CD4-positive, alpha-beta T cell (primary cell): ENCODE measurements at places on chromosomes 1 and 21.

DNA sequence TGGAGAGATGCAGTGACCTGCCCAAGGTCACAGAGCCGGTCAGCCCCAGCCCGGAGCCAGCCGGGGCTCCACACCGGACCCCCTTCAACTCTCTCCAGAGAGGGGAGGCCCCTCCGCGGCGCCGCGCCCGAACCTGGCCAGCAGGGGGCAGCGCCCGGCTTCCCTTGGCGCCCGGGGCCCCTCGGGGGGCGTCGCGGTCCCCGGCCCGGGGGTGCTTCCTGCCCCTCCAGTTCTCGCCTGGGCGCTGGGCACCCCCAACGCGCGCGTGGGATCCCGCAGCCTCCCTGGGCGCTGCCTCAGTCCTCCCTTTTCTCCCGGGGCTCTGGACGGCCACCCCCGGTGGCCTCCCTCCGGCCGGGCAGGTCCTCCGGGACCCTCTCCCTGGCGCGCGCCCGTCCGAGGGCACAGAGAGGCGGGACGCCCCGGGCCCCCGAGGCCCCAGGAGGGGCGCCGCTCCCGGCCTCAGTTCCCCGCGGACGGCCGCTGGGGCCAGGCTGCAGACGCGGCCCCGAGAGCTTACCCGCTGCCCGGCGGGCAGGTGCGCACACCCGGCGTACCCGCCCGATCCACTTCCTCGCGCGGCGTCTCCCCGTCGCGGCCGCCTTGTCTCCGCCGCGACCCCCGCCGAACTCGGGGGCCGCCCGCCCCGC, 406 bp downstream of the HTR1D start:
- DNase-seq, result peak; percentile 25

GRCh38 chr21:15682186-15682895, 47.4 kb upstream of the USP25 start:
- DNase-seq, result peak; percentile 40

GRCh38 chr1:187038784-187039183, 210.0 kb downstream of the PLA2G4A start:
- DNase-seq, result no peak

- no peak for DNase-seq
Observed at GRCh38 chr1:76268341-76268740, 193.8 kb downstream of the ST6GALNAC3 start.

- peak; percentile 46 for DNase-seq
Observed at GRCh38 chr21:44089001-44089911, 17.9 kb upstream of the PWP2 start.

DNA sequence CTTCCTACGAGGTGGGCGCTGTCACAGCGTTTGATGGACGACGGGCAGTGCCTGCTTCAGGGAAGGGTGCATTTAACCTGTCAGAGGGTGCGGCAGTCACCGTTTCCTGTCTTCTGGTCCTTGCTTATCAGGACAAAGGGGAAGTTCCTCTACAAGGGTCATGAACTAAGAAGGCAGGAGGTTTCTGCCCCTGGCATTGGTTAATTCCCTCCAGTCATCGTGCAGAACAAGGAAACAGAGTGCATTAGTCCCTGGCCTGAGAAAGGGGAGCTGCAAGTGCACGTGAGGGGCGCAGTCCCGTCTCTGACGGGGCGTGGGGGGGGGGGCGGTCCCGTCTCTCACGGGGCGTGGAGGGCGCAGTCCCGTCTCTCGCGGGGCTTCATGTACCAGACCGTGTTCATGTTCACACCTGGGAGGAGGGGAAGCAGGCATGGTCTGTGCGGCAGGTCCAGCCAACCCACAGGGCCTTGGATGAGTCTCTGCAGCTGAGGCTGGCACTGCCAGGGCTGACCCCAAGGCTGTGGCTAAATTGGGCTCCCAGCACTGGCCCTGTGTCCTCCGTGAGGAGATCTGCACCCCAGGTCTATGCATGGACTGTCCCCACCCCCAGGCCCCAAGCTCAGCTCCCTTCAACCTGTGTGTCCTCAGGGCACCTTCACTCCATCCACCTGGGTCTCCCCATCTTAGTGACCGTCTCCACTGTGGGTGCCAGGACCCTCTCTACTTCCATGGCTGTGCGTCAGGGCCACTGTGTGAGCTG, 89.2 kb upstream of the COL6A1 start:
- DNase-seq, result peak; percentile 40

DNA sequence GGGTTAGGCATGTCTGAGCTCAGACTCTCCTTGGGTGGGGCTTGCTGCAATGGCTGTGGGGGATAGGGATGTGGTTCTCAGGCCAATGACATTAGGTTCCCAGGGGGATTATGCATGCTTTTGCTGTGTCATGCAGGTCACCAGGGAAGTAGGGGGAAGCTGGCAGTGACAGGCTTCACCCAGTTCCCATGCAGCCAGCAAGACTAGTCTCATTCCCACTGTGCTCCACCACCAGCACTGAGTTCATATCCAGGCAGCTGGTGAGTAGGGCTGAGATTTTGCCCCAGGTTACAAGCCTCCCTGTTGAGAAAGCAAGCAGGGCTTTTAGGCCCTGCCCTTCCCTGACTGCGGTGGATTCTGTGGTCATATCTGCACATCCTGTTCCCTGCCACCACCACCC, 32.1 kb upstream of the PLA2G5 start:
- DNase-seq, result no peak

DNA sequence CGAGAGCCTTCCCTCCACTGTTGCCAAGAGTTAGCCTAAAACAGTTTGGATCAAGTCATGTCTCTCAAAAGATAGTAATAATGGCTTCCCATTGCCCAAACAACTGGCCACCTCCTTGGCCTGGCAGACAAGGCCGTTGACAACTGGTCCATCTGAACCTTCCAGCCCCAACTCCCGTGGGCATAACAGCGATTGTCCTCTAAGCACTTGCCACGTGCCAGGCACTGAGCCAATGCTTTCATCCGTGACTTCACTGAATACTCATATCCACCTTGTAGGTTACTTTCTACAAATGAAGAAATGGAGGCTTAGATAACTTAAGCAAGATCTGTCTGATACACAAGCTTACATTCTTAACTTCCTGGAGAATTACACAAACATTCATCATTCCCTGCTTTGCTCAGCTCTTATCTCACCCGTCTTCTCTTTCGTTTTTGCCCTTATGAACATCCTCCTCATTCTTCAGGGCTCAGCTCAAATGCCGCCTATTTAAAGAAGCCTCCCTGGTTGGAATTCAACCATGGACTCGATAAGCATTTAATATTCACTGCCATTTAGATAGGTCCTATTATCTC, 106.4 kb downstream of the KCND3 start:
- DNase-seq, result no peak
